ENCODE measurements at places on chromosomes 2 and 18.

- no peak for DNase-seq
These were observed 16.9 kb downstream of the CYP26B1 start for GRCh38 chr2:72130659-72131360.

DNA sequence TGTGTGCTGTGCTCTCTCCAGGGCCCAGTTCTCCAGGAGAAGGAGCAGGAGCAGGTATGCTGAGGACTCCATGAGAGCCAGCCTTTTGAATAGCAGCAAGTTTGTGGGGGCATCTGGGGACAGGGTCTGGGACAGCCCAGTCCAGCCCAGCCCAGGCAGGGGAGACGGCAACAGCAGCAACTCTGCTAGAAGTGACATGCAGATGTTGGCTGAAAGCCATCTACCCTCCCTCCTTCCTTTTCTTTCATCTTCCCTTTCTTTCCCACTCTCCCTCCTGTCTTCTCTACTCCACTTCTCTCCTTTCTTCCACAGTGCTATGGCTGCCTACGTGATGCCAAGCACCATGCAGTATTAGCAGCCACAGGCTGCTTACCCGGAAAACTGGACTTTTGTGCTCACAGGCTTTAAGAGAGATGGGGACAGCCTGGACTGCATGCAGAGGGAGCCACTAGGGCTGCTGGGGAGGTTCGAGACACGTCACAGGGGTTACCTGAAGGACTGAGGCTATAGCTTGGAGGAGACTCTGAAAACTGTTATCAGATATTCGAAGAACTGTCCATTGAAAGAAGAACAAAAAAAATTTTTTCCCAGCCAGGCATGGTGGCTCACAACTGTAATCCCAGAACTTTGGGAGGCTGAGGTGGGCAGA is 23.8 kb upstream of the YWHAQ start:
- no peak for DNase-seq

DNA sequence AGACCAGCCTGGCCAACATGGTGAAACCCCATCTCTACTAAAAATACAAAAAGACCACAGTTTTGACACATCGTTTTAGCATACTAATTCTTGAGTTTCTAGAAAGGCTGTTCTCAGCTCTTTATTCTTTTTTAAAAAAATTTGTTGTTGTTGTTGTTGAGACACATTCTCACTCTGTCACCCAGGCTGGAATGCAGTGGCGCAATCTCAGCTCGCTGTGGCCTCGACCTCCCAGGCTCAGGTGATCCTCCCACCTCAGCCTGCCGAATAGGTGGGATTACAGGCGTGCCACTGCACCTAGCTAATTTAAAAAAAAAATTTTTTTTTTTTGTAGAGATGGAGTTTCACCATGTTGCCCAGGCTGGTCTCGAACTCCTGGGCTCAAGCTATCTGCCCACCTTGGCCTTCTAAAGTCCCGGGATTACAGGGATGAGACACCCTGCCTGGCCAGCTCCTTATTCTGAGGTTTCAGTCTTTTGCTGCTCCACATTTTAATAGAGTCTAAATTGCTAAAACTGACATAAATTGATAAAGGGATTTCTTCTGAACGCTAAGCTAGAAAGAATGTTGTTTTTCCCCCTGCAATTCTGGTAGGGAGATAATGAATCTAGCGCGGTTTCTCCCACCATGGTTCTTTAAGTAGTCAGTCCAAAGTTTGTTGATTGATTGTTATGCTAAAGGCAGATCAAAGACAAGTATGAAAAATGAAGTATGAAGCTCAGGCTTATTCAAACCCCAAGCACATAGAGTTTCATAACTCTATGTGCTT is 32.6 kb upstream of the CABLES1 start:
- no peak for DNase-seq

GRCh38 chr2:157291018-157291417 is 33.5 kb downstream of the GALNT5 start:
- DNase-seq = no peak

GRCh38 chr2:185502351-185502750 is 236.3 kb upstream of the FSIP2 start:
- DNase-seq = no peak

- no peak for DNase-seq
These were observed 27.1 kb upstream of the KLF11 start for GRCh38 chr2:10016001-10016801.

GRCh38 chr2:239657992-239658391 is 257.2 kb upstream of the HDAC4 start:
- no peak for DNase-seq

- no peak for DNase-seq
These were observed 33.6 kb upstream of the ATP6V1B1 start for GRCh38 chr2:70902067-70902442.

DNA sequence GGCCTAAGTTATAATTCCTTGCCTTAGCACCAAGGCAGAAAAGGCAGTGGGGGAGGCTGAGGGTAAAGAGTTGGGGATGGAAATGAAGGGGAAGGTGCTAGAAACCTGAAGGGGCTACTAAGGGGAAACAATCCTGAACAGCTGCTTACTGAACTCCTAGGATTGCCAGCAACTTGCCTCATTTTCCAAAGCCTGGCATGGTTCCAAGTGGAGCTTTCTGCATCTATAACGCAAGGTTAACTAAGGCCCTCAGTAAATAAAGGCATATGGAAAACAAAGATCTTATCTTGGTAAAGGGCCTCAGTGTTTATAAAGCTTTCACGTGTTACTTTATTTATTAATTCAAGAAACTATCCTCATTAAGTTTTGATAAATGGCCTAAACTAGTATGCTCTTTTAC is 10.9 kb downstream of the MEP1B start:
- DNase-seq = no peak

GRCh38 chr2:232441147-232441651 is 14.8 kb upstream of the ALPI start:
- DNase-seq = no peak

- peak; percentile 39 for DNase-seq
These were observed 636 bp downstream of the ARL4C start for GRCh38 chr2:234496055-234496834.

GRCh38 chr2:150387586-150388288 is 99.7 kb downstream of the RND3 start:
- DNase-seq = no peak

GRCh38 chr2:220660277-220661145 is 911.6 kb downstream of the EPHA4 start:
- no peak for DNase-seq

DNA sequence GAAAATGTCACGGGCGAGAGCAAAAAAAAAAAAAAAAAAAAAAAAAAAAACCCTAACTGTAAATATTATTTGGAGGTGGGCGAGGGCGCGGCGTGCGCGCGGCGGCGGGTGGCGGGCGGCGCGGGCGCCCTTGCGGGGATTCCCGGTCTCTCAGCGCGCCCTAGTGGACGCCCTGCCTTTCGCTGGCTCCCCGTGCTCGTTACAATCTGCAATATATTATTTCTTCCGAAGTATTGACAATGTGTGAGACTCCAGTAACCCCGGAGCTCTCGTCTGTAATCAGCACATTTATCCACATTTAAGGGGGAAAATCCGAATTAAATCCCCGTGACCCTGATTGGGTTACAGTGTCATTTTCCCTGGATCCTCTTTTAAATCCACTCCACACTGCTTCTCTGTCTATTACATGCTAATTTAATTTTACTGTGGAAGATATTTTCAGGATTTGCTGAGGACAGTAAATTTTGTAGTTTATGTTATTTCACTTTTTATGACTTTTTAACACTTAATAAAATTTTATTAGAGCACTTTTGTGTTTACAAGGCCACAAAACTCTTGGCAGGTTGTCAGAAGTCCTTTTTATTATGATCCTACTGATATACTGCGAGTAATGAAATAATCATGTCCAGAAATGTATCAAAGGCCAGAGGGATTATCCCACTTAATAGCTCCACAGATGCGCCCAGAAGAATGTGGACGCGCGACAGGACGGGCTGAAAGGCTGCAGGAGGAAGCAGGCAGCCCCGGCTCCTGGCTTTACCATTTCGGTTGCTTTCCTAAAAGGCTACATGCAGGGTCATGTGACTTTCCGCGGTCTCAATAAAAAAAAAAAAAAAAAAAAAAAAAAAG is 369.1 kb downstream of the MTX2 start:
- DNase-seq = peak; percentile 8

- DNase-seq = no peak
These were observed 3.5 kb upstream of the ATL2 start for GRCh38 chr2:38380397-38381130.

- DNase-seq = no peak
These were observed 578 bp downstream of the IWS1 start for GRCh38 chr2:127525691-127526131.

GRCh38 chr18:12479536-12479935 is 71.8 kb downstream of the PRELID3A start:
- DNase-seq = no peak

DNA sequence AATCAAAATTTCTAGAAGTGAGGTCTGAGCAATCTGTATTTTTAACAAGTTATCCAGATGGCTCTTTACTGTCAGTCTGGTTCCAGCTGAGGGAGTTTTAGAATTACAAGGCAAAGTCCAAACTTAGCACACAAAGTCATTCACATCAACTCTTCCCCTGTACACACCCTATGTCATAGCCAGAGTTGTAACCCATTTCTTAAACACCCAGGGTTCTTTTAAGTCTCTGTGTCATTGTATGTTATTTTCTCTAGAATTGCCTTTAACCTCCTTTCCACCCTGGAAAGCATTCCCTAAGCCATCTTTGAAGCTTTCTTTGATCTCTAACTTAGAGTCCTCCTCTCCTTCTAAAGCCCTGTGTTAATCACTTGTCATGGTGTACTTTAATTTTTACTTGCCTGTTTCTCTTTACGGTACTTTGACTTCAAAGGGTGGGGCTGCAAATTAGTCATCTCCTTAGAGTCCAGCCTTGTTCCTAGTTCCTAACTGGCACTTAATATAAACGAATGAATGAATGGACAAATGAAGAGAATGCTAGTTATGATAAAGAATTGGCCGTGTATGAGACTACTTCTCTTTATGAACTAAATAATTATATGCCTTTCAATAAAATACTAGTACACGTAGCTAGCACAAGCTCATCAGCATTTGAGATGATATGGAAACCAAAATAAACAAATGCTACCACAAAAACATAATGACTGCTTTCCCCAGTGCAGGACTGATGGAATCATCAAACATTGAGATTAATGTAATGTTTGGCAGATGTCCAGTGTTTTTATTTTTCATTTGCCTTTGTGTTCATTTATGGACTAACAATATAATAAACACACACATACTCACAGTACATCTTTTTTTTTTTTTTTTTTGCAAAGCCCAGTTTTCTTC is 11.9 kb upstream of the ACTR3 start:
- no peak for DNase-seq

DNA sequence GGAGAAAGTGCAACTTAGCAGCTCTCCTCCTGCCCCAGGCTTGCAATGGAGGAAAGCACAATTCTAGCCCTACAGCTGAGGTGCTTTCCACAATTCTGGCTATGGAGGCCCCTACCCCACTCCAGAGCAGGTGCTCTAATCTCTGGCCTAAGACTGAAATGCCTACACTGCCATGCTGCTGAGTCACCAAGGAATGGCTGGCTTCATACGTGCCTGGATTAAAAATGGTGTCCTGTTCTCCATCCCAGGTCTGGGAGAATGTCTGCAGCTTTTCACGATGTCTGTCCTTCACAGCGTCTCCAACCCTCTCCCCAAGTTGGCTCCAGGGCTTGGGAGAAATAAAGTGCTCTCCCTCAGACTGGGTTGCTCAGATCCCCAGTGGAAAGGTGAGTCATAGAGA is 48.5 kb downstream of the MBOAT2 start:
- DNase-seq = no peak

- no peak for DNase-seq
These were observed 31.9 kb downstream of the PPP4R3B start for GRCh38 chr2:55585451-55586080.

GRCh38 chr18:11289248-11289647 is 139.9 kb upstream of the PIEZO2 start:
- no peak for DNase-seq

- DNase-seq = no peak
These were observed 232.6 kb upstream of the SKOR2 start for GRCh38 chr18:47484068-47484467.

GRCh38 chr2:218082586-218083351 is 13.7 kb downstream of the RUFY4 start:
- DNase-seq = no peak

DNA sequence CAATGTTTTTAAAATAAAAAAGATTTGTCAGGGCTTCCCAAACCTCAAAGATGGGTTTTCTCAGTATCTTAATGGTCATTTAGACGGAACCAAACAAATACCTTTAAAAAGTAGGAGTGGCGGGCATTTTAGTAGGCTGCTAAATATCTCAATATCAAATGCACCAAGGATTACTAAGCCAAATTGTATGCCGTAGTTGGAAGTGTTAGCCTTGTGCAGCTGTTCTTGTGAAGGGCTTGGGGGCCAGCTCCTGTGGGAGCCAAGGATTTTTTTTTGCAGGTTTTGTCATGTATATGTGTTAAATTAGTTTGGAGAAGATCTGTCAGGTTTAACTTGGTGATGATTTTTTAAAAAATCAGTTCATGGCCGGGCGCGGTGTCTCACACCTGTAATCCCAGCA is 52.1 kb downstream of the ACTR2 start:
- DNase-seq = no peak

DNA sequence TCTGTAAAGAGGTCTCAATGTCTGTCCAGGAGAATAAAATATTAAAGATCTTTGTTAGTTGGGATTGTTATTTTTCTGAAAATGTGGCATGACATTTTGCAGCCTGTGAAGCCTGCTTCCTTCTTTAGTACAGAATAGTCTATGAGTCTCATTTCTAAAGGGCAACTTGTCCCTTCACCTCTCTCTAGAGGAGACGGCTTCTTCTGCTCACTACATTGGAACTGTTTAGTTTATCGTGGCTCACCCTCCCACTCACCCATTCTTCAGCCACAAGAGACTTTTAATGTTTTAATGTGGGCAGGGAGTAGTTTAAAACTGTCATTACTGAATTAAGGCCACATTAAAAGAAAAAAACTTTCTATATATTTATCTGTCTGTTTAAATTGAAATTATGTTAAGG is 161.0 kb downstream of the BARD1 start:
- DNase-seq = no peak

- no peak for DNase-seq
These were observed 560.7 kb downstream of the STK39 start for GRCh38 chr2:167686691-167687090.

- DNase-seq = no peak
These were observed 6.7 kb downstream of the RAMP1 start for GRCh38 chr2:237866101-237866621.

GRCh38 chr18:48124857-48125626 is 194.6 kb upstream of the SMAD2 start:
- no peak for DNase-seq

GRCh38 chr2:173431191-173431590 is 76.5 kb downstream of the CDCA7 start:
- no peak for DNase-seq

DNA sequence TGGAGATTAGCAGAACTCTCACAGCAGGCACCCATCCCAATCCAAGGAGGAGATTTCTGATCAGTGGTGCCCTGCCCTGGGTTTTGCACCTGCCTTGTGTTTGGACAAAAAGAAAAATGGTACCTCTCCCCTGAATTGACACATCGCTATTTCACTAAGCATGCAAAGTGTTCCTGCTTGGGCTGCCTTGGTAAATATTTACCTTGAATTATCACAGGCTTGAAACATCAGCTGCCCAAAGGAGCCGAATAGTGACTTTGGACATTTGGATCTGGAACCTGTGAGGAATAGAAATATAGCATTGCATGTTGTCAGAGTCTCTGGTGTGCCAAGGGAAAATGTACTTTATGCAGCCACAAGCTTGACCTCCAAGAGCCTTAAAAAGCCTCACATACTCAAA is 926.4 kb upstream of the FANCL start:
- no peak for DNase-seq

- no peak for DNase-seq
These were observed 3.2 kb downstream of the DSEL start for GRCh38 chr18:67513280-67513679.

GRCh38 chr2:67922080-67922785 is 140.6 kb downstream of the C1D start:
- DNase-seq = no peak
